ENCODE measurements at places on chromosomes 6 and 20. TPM values are rescaled to one million over a fixed set of nuclear protein-coding genes. Genes with fewer than 3 reads are reported as not detected.

Gene GPRC6A
- 0.17 TPM for total RNA-seq

Gene NKX2-2
- total RNA-seq = not detected

Gene PLAGL2
- total RNA-seq = 21.4 TPM

Gene TRAPPC3L
- total RNA-seq = not detected

Gene ADGRF5
- total RNA-seq = 0.11 TPM

Gene SLCO4A1
- 15.2 TPM for total RNA-seq

Gene SLC17A4
- 0.07 TPM for total RNA-seq
